ENCODE measurements at places on chromosomes 12 and 14.

- peak; percentile 10 for DNase-seq
Observed at GRCh38 chr14:35046751-35047536, 872 bp downstream of the FAM177A1 start.

- peak; percentile 44 for DNase-seq
Observed at GRCh38 chr12:6958609-6959057, 7.5 kb downstream of the PTPN6 start.

DNA sequence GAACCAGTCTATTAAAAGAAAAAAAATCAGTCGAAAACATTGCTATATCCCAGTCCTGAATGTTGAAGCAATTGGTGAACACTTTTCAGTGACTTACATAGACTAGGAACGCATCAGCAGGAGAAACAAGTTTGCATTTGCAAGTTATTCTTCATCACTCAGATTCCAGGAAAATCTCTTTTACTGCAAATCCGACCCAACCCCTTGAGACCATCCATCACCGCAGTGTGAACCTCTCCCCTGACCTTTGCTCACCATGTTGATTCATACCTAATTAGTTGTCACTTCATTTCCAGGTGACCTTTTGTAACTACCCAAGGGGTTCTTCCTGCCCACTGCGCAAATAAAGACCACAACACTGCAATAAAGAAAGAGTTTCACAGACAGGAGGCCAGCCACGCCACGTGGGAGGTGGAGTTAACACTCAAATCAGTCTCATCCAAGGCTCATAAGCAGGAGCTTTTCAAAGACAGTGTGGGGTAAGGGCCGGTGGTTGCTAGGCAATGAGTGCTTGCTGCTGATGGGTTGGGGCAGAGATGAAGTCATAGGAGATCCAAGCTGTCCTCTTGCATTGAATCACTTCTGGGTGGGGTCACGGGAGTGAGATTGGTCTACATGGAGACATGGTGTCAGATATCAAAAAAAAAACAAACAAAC is 241.3 kb upstream of the TMEM132C start:
- no peak for DNase-seq

GRCh38 chr12:89469361-89469760 is 55.2 kb downstream of the GALNT4 start:
- DNase-seq, result no peak

GRCh38 chr12:10178821-10179220 is at the start of gene TMEM52B:
Gene TMEM52B (plus strand): TSS chr12:10179032. CDS start chr12:10179575, 543 bp downstream.
- no peak for DNase-seq

GRCh38 chr12:12239127-12239526 is 27.7 kb downstream of the LRP6 start:
- DNase-seq, result no peak

GRCh38 chr14:73728717-73729330 is 14.6 kb upstream of the PNMA1 start:
- DNase-seq, result peak; percentile 50

GRCh38 chr14:94045563-94046345 is 19.6 kb downstream of the OTUB2 start:
- DNase-seq, result no peak

DNA sequence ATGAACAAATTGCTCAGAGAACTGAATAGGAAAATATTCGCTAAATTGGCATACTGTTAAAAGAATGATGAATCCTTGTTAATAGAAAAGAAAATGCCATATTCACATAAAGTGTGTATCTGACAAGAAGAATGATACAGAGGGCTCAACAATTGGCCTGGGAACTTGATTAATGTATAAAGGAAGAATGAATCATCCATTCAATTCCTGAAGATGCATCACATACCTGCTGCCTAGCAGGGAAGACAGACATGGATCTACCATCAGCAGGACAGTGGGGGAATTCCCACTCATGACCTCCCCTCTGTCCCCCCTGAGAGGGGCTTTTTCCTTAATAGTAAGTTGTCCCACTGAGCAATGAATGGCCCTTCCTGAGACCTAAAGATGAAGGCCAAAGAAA is 13.5 kb downstream of the PTPN21 start:
- no peak for DNase-seq

GRCh38 chr12:108052260-108052659 is 76.8 kb upstream of the WSCD2 start:
- no peak for DNase-seq

DNA sequence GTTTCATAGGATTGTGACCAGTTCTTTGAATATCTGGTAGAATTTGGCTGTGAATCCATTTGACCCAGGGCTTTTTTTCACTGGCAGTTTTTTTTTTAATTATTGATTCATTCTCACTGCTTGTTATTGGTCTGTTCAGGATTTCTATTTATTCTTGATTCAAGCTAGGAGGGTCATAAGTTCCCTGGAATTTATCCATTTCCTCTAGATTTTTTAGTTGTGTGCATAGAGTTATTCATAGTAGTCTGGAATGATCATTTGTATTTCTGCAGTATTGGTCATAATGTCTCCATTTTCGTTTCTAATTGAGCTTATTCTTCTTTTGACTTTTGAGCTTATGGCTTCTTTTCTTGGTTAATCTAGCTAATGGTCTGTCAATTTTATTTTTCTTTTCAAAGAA is 291.6 kb downstream of the AKAP6 start:
- DNase-seq, result no peak

DNA sequence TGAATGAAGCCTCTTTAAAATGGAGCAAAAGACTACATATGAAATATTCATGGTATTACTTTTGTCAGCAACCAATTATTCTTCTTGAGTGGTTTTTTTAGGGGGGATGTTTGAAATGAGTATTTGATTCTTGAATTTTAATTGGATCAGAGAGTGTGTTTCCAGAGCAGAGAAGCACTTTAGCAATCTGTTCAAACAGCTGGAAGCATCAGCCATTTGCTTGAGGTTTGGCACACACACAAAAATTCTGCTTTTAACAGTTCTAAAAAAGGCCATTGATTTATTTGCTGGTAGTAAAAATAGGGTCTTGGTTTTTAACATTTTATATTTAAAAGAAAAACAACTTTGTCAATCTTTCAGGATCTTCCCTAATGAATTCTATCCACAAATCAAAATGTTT is 292.7 kb downstream of the LRFN5 start:
- no peak for DNase-seq

GRCh38 chr14:23414254-23414653 is 6.2 kb upstream of the MYH6 start:
- no peak for DNase-seq

DNA sequence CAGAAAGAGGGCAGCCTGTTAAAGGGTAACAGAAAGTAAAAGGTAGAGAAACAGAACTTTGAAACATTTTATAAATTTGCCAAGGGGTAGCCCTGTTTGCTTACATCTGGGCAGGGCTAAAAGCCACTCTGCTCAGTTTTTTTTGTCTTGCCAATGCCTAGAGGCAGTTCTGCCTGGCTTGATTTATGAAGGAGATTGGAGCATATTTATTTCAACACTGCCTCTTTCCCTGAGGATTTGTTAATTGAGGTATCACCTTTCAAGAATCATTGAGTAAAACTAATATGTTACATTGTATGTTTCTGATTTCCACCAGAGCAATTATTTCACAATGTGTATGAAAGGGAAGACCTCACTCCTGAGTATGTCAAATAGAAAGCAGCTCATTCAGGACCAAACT is 160.8 kb downstream of the GXYLT1 start:
- no peak for DNase-seq

- DNase-seq, result no peak
Observed at GRCh38 chr12:30796313-30796780, 41.6 kb upstream of the CAPRIN2 start.

DNA sequence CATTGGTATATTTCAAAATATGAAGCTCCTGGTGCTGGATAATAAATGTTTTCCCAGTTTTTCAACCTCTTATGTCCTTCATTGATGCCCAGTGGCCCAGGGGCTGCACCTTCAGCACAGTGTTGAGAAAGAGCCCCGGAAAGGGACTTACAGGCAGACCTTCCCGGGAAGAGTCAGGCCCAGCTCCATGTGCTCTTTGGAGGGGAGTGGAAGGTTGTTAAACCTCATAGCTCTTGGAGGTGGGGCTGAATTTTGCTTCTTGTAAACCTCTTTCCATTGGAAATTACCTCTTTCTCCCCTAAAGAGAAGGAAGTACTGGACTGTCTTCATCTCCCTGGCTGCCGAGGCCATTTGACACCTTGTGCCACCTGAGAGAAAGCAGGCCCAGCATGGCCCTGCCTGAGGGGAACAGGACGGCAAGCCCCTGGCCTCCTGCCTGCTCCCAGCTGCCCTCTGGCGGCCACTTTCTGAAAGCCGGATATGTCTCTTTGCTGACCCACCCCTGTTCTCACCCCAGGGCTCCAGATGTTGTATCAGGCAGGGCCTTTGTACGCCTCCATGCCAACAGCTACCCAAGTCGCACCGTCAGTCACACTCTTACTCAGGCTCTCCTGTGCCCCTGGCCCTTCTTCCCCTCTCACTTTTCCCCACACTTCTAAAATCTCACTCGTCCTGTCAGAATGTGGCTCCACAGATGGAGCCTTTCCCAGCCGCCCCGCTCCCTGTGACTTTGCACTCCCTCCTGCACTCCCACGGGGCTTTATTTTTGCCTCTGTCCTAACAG is 43.0 kb downstream of the EVL start:
- DNase-seq, result peak; percentile 23

- DNase-seq, result no peak
Observed at GRCh38 chr12:88241862-88242570, 99.9 kb downstream of the TMTC3 start.

DNA sequence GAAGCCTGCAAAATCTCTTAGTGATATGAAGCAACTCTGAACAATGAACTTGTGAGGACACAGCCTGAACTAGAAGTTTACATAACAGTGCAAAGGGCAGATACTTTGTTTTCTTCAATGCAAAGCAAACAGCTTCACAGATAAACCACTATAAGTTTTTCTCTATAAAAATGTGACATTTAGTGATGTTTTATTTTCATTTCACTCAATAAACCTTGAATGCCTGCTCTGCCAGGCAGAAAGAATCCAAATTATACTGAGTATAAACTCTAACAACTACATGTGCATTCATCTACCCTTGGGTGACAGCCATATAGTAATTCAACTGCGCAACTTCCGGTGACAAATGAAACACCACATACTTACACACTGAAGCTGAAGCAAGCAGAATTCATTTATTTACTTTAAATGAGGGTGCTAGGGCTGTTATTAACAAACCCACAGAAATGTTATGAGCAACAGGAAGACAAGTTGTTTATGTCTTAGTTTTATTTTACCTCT is 10.3 kb downstream of the DCP1B start:
- DNase-seq, result peak; percentile 52

DNA sequence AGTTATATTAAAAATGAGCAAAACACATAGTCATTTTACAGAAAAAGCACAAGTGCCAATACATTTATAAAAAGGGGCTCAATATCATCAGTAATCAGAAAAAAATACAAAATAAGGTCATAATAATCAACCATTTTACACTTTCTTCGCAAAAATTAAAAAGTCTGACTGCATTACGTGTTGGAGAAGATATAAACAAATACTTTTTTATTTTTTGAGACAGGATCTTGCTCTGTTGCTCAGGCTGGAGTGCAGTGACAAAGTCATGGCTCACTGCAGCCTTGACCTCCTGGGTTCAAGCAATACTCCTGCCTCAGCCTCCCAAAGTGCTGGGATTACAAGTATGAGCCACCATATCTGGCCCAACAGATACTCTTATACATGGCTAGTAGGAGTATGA is 181.5 kb upstream of the DIO3 start:
- no peak for DNase-seq

DNA sequence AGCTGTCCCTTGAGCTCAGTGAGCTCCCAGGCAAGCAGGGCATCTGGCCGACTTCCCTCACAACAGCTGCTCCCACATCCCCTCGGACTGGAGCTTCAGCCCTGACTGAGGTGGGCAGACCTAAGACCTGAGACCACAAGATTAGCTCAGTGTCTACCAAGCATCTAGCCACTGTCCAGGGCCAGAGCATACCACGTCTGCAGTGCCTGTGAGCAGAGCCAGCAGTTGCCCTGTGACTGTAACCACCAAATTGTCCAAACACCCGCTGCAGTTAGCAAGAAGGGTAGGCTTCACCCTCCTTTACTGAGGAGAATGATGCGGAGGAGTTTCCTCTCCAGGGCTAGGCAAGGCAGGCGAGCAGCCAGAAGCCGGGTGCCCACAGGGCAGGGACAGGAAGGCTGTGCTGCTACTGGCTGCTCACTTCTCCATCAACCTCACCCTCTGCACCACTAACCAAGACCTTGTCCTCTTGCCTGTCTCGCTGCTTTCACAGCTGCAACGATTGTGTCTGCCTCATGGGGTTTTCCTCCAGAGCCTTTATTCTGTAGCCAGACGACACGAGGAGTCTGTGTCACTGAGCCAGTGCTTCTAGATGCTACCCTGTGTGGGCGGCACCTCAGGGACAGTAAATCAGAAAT is 53.9 kb downstream of the ANAPC7 start:
- peak; percentile 96 for DNase-seq

DNA sequence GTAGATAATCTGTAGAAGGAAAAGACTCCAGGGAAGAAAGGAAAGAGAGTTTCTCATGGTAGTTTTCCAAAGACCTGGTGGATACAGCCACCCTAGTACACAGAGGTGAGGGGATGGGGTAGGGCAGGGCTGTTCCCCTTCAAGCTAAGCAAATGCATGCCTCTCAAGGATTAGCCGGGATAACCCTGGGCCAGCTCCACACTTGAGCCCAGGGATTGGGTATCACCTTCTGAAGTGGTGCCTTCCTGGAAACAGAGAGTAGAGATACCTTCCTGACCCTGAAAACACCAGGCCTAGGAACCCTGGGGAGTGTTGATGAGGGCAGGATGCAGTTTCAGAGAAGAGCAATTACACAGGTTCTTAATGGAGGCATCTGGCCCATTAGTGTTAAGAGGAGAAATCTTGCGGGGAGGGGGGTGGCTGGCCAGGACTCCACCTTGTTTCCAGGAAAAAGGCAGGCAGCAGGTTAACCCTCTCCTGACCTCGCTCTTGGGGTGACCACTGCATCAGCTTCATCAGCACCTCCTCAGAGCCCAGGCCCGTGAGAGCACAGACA is 106.9 kb upstream of the TMEM233 start:
- no peak for DNase-seq

GRCh38 chr14:69101331-69101826 is 51.5 kb downstream of the DCAF5 start:
- peak; percentile 61 for DNase-seq

GRCh38 chr12:63929426-63929825 is 84.9 kb downstream of the SRGAP1 start:
- DNase-seq, result no peak

DNA sequence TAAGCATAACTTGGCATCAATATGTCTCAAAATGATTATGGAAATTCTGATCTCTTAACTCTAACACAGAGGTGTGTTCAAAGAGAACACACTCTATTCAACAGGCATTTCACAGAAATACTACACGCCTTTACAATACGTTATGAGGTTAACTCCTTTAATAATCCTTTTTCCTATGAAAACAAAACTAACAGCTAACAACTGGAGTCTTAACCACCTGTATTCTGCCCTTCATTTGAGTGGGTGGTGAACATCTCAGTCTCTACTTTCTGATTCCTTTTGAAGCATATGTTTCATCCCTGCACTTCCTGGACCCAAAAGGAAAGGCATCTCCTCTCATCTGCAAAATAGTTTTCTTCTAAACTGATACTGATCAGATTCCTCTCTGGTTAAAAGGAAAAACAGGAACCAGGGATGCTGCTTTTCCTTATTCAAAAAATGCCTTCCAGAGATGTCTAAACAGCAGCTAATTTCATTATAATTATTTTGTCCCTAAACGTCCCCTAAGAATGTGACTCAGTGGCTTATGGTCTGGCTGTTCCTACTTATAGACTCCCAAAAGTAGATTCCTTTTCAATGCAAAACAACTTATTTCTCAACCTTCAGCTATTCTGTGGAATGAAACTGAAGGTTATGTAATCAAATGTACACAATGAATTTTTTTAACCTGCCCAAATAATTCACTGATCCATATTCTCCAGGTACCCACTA is 24.1 kb downstream of the ITPR2 start:
- no peak for DNase-seq
